ENCODE measurements at places on chromosomes 4 and X.

- no peak for DNase-seq
Measured at GRCh38 chrX:47611926-47612325, 7.7 kb downstream of the SYN1 start.

- peak; percentile 38 for DNase-seq
Measured at GRCh38 chr4:166091912-166092510, 219.0 kb downstream of the TLL1 start.

- DNase-seq = no peak
Measured at GRCh38 chr4:186204103-186204559, 12.8 kb downstream of the CYP4V2 start.

DNA sequence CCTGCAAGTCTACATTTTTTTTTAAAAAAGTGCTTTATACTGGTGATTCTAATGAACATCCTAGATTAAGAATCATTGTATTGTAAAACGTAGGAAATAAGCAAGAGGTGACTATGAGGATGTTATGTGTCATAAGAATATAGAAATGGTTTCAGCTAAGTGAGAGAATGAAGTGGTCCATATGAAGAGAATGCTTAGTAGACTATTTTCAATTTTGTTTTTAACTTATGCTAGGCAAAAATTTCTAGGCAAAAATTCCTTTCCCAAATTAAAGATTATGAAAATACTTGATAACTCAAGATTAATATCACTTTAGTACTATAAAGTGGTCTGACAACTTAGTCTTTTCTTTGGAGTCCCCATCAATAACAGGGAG, 825 bp downstream of the DYNLT3 start:
- DNase-seq = no peak

- DNase-seq = no peak
Measured at GRCh38 chr4:34323549-34324320, 1920.6 kb downstream of the ARAP2 start.

DNA sequence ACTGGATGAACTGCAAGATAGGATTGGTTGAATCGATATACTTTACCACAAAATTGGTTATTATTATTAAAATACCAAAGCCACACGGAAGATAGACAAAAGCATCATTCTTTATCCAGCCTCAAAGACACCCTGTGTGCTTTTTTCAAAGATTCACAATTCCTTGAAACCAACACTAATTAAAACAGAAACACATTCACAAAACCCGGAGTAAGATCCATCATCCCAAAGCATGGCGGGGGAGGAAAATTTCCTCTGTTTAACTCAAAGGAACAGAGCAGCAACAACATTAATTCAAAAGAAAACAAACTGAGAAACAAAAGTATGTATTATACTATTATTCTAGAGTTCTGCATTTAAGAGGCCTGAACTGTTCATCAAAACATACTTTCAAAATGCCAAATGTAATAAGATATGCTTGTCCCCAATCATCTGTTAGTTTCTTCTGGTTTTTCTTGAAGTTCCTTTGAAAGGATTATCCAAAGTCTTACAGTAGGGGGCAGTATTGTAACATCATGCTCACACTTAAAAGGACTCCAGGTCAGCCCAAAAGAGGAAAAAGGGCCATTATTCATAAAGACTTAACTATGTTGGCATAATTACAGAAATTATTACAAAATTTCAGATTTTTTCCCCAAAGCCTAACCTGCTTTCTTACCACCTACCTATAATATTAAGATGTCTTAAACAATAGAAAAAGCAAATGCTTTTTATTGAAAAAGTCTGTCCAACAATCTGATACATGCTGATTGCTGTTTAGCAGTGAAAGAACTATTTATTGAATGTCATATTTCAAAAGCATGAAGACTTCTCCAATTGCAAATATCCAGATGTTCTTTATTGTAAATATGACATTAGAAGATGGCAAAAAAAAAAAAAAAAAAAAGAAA, 168.7 kb downstream of the SCFD2 start:
- peak; percentile 37 for DNase-seq

- no peak for DNase-seq
Measured at GRCh38 chr4:52837716-52838558, 24.2 kb upstream of the RASL11B start.

DNA sequence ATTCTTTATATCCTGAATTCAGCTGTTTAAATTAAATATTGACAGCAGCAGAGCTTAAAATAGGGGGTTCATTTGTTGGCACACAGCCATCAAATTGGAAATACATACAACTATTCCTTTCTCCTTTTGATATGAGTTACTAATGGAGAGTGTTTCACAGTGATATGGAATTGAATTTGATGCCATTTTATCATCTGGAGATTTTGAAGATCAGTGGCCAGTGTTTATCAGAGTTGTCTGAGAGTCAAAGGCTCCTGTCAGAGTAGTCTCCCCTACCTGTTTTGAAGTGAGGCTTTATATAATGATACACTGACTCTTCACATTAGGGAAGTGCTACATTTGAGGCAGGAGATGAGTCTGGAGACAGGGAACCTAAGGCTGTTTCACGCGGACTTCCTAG, 1286.3 kb downstream of the TECRL start:
- no peak for DNase-seq

DNA sequence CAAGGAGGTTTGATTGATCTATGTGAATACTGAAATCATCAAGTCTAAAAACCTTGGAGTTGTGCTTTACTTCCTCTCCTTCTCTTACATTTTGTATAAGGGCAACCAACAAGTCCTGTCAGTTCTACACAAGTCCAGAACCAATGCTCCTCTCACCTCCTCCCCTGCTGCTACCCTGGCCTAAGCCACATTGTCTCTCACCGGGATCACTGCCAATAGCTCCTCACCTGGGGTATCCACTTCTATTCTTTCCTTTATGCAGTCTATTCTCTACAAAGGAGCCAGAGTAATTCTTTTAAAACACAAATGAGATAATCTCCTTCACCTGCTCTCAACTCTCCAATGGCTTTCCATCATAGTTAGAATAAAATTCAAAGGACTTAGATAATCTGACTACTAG, 13.3 kb upstream of the ARHGEF6 start:
- no peak for DNase-seq

- no peak for DNase-seq
Measured at GRCh38 chr4:145125396-145125795, 27.3 kb downstream of the ABCE1 start.

- DNase-seq = no peak
Measured at GRCh38 chr4:119774840-119775239, 146.2 kb upstream of the PDE5A start.

DNA sequence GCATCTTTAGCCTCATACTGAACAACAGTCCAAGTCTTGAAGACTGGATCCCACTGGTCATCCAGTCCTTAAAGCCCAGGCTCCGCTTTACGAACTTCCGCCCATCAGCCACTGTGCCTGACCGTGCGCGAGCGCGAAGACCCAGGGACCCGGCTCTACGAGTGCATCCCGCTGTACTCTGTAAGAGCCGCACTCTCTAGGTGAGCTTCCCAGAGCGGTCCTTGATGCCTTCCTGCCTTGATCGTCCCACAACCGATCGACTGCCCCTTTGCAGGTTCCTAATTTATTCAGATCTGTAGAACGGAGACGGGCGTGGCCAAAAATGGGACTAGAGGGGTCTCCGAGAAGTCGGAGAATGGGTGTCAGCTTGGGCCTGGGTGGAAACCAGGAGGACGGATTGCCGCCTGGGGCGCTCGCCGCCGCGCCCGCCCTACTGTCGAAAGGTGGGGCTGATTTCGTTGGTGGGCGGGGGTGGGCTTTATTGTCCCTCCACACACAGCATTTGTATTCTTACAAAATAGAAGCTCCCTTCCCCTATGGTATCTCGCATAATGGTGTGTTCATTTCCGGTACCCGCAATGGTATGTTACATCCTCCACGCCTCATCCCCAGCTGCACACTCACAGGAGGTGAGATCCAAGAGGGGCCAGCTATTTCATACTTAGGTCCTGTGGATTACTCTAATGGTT, 42.3 kb upstream of the FAM156A start:
- DNase-seq = no peak

- no peak for DNase-seq
Measured at GRCh38 chr4:53905941-53906377, 158.4 kb downstream of the CHIC2 start.

GRCh38 chr4:55074386-55074785, 51.0 kb downstream of the KDR start:
- no peak for DNase-seq

- DNase-seq = no peak
Measured at GRCh38 chrX:93420090-93420489, 253.3 kb downstream of the NAP1L3 start.

GRCh38 chr4:151325111-151325948, at the start of gene SH3D19:
SH3D19 (minus strand) TSS chr4:151325605; CDS start chr4:151325352, 253 bp downstream.
- DNase-seq = peak; percentile 68

DNA sequence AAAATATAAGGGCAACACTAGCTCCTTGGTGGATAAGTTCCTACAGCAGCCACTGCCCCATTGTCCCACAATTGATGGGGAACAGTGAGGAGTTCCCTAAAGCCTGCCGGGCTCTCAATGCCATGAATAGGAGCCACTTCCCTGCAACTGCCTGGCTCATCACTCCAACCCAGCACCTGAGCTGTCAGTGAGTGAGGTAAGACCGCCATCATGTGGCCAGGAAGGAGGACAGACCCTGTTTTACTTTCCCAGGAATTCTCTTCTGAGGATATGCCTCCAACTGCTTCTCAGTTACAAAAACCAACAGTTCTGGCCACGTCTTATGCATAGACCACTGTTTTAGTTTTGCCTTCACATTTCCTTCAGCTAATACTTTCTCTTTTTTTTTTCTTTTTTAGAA, 45.5 kb downstream of the SRPX start:
- DNase-seq = peak; percentile 63

- no peak for DNase-seq
Measured at GRCh38 chr4:7759216-7759615, 180.4 kb downstream of the AFAP1 start.

- DNase-seq = no peak
Measured at GRCh38 chr4:89284828-89285227, 22.8 kb downstream of the GPRIN3 start.

GRCh38 chr4:125315576-125316400, 1.0 kb downstream of the FAT4 start:
- peak; percentile 77 for DNase-seq

- DNase-seq = peak; percentile 44
Measured at GRCh38 chrX:130975947-130976346, 72.9 kb upstream of the ENOX2 start.

GRCh38 chr4:30616942-30617646, 103.1 kb upstream of the PCDH7 start:
- DNase-seq = no peak

- no peak for DNase-seq
Measured at GRCh38 chrX:66760651-66761050, 121.8 kb upstream of the EDA2R start.

GRCh38 chr4:57291911-57292310, 181.7 kb upstream of the IGFBP7 start:
- DNase-seq = no peak

- no peak for DNase-seq
Measured at GRCh38 chr4:52892880-52893279, 30.8 kb downstream of the RASL11B start.

DNA sequence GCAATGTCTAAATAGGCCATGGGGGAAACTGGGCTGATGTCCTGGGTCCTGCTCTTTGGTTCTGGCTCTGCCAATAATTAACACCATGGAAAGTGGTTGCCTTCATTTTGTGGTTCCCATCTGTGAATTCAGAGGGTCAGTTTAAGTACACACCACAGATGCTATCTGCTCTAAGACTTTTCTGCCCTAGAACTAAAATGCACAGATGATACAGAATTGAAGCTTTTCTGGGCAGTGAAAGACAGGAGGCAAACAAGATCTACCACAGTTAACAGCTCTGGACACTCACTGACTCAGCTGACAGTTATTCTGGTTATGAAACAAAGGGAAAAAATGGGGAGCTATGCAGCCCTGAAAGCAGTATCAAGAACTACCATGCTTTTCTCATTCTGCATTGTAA, 37.3 kb downstream of the APBB2 start:
- no peak for DNase-seq

DNA sequence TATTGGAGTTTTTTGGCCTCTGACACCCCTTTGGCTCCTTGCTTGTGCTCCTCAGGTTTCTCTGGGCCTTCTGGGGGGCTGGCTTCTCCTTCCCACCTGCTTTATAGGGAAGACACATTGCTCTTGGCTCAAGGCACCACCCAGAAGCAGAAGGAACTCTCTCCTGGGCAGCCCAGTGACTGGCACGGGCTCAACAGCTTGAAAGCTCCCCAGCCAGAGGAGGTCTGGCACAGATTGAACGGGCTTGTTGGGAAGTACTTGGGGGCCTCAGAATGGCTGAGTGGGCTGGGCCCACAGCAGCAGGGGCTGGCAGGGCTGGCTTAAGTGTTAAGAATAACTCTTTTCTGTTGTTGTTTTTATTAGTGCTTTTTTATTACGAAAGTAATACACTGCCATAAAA, 11.2 kb upstream of the ZNF185 start:
- no peak for DNase-seq

GRCh38 chr4:4762909-4763821, 96.3 kb upstream of the MSX1 start:
- no peak for DNase-seq

- DNase-seq = no peak
Measured at GRCh38 chrX:113009837-113010236, 169.2 kb upstream of the AMOT start.

- DNase-seq = no peak
Measured at GRCh38 chr4:54386042-54386669, 157.1 kb downstream of the PDGFRA start.

DNA sequence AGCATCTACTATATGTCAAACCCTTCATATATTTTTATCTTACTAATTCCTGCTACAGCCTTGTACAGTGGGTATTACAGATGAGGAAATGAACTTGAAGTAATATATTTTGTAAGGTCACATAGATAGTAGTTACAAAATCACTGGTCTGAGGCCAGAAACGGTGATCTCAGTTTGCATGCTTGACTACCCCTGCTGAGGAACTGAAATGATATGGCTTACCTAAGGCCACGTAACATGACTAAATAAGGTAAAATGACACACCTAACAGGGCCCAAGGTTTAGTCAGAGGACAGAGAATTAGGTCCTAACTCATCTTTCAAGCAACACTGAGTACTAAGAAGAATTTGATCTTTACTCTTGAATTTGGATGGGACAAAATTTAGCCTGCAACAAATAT, 1.5 kb upstream of the COMMD8 start:
- DNase-seq = no peak

- DNase-seq = no peak
Measured at GRCh38 chrX:147978931-147979330, 2.2 kb upstream of the FMR1NB start.

DNA sequence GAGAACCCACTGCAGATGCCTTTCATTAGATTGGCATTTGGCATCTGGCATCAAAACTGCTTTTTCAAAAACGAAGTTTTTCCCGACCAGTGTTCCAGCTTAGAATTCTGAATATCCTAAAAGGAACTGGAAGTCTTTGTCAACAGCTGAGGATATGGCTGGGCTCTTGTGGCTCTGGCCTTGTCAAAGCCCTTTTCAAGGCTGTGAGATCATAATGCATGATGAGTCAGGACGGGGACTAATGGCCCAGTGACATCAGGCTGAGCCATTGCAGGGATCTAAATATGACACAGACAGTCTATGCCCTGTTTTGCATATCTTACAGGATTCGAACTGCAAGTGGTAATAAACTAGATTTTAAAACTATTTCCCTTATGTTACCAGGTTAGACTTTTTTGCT, 306.4 kb downstream of the PTTG2 start:
- DNase-seq = no peak

GRCh38 chr4:99759988-99760387, 56.6 kb upstream of the DAPP1 start:
- no peak for DNase-seq

Data from D341Med (cell line).